T-helper 2 cell treated with Interferon-gamma antibody and Interleukin-4, amounts not matched to agents 100 ng/mL and 5 ng/mL, for 36 hours (primary cell): ENCODE measurements at places on chromosomes 6 and 20. TPM values are rescaled to one million over a fixed set of nuclear protein-coding genes. Genes with fewer than 3 reads are reported as not detected.

The TP53RK gene
- 15.3 and 17.2 TPM in 2 replicates for total RNA-seq

The TFAP2D gene
- not detected in 2 replicates for total RNA-seq

The PSMB8 gene
- 448 and 470 TPM in 2 replicates for total RNA-seq

The CDH4 gene
- 0.05 TPM in 1 of 2 replicates, not detected in the other for total RNA-seq

The GSTA1 gene
- not detected in 2 replicates for total RNA-seq

The COL12A1 gene
- total RNA-seq, result not detected in 2 replicates

The DSN1 gene
- 35.1 and 35.9 TPM in 2 replicates for total RNA-seq

The GTSF1L gene
- total RNA-seq, result 0.23 TPM in 1 of 2 replicates, not detected in the other

The PBOV1 gene
- not detected in 2 replicates for total RNA-seq

The NNAT gene
- not detected in 2 replicates for total RNA-seq

The SULF2 gene
- total RNA-seq, result 0.66 and 1.1 TPM in 2 replicates

The SEMG1 gene
- total RNA-seq, result not detected in 2 replicates

The SLC26A8 gene
- total RNA-seq, result not detected in 2 replicates

The RNASET2 gene
- total RNA-seq, result 114 and 117 TPM in 2 replicates

The GUCA1A gene
- 0.11 TPM in 1 of 2 replicates, not detected in the other for total RNA-seq

The SLPI gene
- total RNA-seq, result not detected in 2 replicates

The KAT14 gene
- total RNA-seq, result 16.8 and 17.0 TPM in 2 replicates
